ENCODE measurements at places on chromosomes 3 and 15.

DNA sequence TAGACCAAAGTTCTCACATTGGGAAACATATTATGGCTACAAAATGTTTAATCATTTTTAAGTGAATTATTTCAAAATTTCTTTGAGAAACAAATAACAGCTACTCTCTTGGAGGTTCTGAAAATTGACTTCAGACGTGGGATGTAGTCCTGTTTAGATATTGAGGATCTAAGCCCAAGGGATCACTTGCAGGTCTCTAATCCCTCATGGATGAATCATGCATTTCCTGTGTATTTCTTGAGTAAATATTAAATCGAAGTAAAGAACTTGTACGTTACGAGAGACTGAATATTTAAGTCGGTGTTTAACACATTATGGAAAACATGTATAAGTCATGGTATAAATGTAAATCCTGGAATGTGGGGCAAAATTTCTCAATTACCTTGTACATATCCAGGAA, 119.8 kb downstream of the EPHA3 start:
- no peak for DNase-seq

DNA sequence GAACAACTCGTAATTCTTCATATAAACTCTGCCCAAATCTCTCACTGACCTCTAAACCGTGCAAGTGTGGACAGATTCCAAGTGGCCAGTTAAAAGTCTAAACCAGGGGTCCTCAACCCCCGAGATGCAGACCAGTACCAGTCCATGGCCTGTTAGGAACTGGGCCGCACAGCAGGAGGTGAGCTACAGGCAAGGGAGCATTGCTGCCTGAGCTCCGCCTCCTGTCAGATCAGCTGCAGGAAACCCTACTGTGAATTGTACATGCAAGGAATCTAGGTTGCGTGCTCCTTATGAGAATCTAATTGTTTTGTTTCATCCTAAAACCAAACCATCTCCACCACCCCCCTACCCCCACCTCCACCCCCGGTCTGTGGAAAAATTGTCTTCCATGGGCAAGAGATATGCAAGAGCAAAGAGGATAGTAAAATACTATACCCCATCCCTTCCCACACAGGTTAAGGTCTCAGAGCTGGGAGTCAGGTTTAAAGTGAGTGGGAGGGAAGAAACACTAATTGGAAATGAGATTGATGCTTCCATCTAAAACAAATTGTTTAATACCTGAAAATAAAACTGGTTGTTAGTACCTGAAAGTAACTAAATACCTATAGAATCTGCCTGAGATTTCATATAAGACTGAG, 54.0 kb downstream of the POLQ start:
- DNase-seq, result no peak

DNA sequence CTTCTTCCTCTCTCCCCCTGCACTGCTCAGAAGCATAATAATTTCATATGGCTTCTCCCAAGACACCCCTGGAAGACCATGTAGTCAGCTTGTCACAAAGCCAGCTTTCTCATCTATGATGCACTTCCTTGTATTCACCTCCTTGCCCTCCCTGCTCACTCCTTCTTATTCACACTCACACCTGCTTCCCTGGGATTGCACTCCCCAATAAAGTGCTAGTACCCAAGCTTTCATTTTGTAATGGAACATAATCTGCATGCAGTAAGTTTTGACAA, 76.9 kb upstream of the FRMD4B start:
- no peak for DNase-seq

DNA sequence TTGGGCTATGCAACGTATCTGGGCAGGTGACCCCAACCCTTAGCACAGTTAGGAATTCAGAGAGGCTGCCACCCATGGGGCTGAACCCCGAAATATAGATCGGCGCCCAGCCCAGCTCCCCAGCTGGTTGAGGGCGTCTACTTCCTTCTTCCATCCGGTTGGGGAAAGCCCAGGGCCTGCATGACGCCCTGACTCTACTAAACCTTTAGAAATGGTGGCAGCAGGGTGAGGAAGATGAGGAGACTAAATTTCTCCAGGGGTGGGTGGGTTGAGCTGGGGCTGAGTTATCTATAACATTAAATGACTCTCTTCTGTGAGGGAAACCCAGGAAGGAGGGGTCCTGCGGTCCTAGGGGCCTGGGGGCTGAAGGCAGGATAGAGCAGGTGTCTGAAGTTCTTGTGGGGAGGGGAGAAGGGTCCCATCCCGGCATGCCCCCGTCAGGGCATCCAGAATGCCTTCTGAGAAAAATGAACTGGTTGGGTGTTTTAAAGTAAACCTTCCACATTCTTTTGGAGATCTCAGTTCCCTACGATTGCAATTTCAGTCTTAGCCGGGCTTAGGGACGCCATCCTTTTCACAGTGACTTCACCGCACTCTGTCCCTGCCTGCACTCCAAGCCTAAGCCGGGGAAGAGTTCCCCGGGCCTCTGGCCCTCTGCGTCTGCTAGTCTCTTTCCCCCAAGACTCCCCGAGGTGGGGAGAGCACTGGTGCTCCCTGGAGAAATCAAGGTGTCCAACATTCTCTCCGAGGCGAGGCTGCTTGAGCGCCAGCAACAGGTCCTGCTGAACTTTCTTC, 28.5 kb downstream of the NR2F2 start:
- no peak for DNase-seq

- no peak for DNase-seq
Observed at GRCh38 chr3:162602619-162603018, 1106.0 kb downstream of the OTOL1 start.

DNA sequence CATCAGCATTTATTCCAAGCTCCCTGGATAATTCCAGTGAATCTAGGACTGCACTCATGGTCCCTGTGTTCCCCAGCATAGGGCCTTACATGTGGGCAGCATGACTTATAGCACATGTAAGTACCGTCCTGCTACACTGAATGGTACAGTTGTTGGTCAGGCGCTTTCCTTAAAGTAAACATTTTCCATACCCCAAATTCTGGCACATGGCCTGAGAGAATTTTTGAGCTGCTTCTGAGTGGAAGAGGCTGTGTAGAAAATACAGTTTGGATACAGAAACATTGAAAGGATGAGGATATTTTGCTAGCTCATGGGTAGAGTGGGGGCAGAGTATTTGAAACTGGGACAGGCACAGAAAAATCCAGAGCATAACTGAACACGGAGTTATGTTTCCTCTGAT, 27.6 kb downstream of the CORO2B start:
- DNase-seq, result no peak

GRCh38 chr3:183584246-183584913, 28.9 kb upstream of the KLHL6 start:
- DNase-seq, result no peak

DNA sequence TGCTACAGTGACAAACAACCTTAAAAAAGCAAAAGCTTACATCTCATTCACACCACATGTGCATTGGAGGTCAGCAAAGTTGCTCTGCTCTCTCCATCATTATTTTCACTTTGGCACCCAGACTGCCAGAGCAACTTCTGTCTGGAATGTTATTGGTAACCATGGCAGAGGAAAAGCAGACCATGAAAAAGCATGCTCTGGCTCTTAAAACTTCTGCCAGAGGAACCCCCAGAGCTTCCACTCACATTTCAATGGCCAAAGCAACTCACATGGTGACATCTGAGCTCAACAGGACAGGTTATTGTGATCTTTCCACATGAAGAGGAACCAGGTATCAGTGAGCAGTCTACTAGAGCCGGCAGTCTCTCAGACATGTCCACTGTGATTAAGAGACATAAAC, 21.9 kb upstream of the FRMD5 start:
- DNase-seq, result no peak

DNA sequence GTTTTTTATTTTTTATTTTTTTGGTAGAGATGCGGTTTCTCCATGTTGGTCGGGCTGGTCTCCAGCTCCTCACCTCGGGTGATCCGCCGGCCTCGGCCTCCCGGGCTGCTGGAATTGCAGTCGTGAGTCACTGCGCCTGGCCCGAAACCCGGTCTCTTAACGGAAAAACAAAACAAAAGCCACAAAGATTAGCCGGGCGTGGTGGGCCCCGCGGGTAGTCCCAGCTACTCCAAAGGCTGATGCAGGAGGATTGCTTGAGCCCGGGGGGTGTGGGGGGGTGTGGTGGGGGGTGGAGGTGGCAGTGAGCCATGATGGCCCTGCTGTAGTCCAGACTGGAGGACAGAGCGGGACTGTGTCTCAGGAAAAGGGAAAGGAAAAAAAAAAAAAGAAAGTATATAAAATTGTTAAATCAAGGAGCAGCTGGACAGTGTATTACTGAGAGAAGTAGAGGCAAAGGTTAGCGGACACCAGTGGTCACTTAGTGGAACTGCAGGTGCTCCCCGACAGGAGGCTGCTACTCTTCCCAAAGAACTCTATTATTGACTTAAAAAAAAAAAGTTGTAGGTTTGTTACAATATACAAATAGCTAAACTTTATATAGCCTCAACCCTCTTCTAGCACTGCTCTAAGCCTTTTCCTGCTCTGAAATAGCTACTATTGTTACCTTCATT, 30.3 kb upstream of the TUBGCP5 start:
- DNase-seq, result no peak

GRCh38 chr15:59524331-59524731, 86.3 kb downstream of the FAM81A start:
- peak; percentile 38 for DNase-seq

DNA sequence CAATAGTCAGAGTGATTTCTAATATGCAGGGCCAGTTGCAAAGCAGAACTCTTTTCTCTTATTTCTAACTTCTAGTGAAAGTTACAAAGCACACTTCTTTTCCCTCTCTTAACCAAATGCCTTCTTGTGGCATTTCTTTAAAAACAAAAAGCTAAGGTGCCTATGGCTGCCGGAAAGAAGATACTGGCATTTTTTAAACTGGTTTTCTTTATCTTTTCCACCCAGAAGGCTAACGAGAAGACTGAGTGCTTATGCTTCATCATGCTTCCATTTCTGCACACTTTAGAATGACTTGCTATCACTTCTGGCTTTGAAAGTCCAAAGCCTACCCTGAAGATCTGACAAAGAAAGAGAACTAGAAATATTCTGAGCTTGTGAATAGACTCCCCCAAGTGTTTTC, 141.3 kb downstream of the P2RY1 start:
- DNase-seq, result no peak

- no peak for DNase-seq
Observed at GRCh38 chr3:123618076-123618708, 33.3 kb upstream of the HACD2 start.

- DNase-seq, result no peak
Observed at GRCh38 chr3:148735597-148735996, 37.9 kb downstream of the AGTR1 start.

DNA sequence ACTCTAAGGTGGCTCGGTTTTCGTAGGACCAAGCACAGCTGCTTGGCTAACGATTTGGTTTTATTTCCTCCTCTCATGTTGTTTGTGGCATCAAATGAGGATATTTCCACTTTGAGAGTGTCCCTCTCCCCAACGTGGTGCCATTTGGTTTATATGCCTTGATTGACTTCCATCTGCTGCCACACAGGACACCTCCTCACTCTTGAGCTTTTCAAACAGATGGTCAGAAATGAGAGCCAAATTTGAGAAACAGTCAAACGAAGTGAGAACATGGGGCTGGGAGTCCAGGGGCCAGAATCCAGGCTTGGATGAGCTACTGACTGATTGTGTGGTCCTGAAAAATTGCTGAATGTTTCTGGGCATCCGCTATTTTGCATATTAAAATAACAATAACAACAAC, 43.5 kb downstream of the CEMIP start:
- no peak for DNase-seq

GRCh38 chr15:63178034-63178433, 11.4 kb upstream of the RAB8B start:
- DNase-seq, result no peak

GRCh38 chr3:4852780-4853748, 126.2 kb upstream of the BHLHE40 start:
- no peak for DNase-seq

- no peak for DNase-seq
Observed at GRCh38 chr3:158167737-158168557, 58.1 kb downstream of the RSRC1 start.

- no peak for DNase-seq
Observed at GRCh38 chr3:39126532-39127071, 19.1 kb downstream of the TTC21A start.

DNA sequence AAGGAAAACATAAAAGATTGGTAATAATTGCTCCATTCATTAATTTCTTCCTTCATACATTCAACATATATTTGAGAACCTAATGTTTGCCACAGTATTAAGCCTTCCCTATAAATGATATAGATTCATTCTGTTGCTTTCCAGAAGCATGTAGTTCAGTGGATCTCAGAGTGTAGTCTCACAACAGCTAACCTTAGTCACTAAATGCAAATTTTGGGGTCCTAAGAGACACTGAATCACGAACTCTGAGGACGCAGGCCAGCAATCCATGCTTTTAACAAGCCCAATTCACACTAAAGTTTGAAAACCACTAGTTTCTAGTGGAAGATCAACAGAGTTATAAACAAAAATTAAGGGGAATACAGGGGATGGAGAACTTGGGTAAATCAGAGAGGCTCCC, 7.2 kb upstream of the AQR start:
- no peak for DNase-seq

DNA sequence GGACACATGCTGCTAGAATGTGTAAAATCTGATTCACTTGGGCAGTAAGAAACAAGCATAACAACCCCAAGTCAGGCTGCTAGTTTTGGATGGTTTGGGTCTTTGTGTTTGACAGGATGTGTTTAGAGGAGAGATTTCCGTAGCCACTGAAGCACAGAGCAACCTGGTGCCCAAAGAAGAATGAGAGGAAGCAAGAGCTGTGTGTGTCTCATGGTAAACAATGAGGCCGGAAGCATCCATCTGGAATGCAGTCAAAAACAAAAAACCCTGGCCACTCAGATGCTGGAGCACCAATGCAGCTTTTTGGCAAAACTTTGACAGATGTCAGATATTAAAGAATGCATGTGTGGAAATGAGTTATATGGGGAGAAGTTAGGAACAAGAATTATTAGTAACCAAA, 39.4 kb upstream of the SNRK start:
- no peak for DNase-seq

DNA sequence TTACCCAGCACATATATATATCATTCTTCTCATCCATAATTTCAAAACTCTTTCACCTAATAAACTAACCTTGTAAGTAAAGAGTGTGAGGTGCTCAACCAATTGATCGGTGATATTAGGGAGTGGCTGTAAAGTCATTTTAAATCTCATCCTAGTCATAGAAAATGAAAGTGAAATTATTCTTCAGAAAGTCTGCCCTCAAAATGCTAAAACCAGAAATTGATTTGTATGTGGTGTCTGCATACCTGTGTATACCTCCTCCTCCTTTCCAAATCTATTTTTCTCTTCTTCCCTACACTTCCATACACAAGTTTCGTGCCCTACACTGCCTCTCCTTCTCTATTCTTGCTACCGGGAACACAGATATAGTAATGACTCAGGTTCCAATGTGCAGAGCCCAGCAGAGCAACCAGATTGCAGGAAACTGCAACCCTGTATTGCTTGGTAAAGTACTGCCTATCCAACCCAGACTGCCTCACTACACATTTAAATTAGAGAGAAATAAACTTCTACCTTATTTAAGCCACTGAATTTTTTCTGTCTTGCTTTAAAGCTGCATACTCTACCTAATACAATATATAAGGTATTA, 7.4 kb upstream of the TBC1D5 start:
- DNase-seq, result no peak
